ENCODE measurements at places on chromosomes 12 and 14. TPM values are rescaled to one million over a fixed set of nuclear protein-coding genes. Genes with fewer than 3 reads are reported as not detected.

GRCh38 chr12:68287106-68287505, 33.7 kb upstream of the IL22 start:
- no peak for DNase-seq

The PTHLH gene
- polyA plus RNA-seq: 4.4 TPM

The RNF34 gene
- 41.4 TPM for polyA plus RNA-seq

The FAM181A gene
- polyA plus RNA-seq: 16.0 TPM

DNA sequence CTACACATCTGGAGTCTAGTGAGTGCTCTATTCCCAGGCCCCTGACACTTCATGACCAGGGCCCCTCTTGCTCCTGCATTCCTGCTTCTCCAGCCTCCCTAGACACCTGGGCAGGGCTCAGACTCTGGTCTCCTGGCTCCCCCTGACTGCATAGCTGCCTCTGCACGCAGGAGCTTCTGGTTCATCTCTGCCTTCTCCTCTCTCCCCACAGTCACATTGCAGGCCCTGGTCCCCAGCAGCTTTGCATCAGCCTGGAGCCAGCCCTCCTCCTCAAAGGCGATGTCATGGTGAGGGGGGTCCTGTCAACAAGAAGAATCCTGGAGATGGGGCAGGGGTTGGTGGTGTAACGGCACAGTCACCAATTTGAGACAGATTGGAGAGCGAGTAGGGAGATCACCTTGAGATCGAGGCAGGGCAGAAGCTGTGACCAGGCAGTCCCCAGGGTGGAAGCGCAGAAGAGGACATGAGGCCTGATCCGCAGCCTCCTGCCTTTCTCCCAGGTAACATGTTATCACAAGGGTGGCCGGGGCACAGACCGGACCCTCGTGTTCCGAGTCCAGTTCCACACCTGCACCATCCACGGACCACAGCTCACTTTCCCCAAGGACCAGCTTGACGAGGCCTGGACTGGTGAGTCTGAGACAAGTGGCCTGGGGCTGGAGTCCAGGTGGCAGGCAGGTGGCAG, 8.1 kb downstream of the TNS2 start:
- no peak for DNase-seq

DNA sequence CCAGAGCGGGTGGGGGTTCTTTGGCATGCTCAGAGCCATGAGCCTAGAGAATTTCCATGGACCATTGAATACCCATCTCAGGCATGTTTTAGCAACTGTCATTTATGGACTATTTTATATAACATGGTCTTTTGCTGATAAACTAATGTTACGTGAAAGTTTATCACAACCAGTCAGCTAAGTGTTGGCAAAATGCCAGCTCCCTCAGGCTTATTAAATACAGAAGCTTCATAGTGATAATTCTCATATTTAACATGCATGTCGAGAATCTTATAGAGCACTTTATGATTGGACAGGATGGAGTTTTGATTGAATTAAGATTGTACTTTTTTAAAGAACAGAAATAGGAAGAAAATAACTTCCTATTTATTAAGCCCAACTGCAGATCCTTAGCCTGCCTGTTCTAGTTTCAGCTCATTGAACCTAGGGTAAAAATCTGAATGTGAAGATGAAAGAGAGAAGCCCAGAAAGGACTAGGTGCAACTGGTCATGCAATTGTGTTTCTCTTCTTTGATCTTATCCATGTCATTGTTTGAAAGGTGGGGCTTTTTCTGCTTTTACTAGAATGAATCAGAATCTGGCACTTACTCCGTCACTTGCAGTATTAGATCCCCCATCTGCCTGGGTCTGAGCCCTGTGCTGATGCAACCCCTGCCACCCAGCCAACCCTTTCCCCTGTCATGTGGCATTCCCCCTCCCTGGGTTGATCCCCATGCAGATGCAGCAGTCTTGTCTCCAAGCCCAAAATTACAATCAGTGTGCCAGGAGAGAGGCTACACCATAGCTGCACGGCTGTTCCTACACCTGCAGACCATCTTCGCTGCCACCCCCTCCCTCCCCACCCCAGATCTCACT, 134.6 kb upstream of the EVL start:
- peak; percentile 44 for DNase-seq
